ENCODE measurements at places on chromosomes 5 and 9.

- no peak for DNase-seq
Measured at GRCh38 chr5:10360686-10361085, 7.2 kb downstream of the MARCHF6 start.

- DNase-seq, result no peak
Measured at GRCh38 chr5:95841914-95842812, 19.6 kb upstream of the GLRX start.

GRCh38 chr9:109245310-109245897, 75.5 kb downstream of the EPB41L4B start:
- DNase-seq, result no peak

GRCh38 chr5:74107899-74108298, 481.9 kb downstream of the ARHGEF28 start:
- no peak for DNase-seq

DNA sequence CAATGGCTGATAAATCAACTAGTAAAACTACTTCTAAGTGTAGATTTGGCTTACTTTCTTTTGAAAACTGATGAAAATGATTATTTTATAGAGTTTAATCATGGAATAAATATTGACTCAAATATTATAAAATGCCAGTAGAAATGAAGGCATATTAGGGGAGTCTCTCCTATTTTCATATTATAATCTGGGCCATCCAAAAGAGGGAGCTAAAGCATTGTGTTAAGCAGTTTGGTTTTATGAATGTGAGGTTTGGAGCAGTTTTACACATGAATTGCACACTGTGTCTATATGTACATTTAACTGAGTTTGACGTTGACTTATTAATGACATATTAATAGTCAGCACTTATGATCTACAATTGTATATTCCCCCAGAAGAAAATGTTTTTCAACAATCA, 17.4 kb downstream of the CDH9 start:
- DNase-seq, result no peak

DNA sequence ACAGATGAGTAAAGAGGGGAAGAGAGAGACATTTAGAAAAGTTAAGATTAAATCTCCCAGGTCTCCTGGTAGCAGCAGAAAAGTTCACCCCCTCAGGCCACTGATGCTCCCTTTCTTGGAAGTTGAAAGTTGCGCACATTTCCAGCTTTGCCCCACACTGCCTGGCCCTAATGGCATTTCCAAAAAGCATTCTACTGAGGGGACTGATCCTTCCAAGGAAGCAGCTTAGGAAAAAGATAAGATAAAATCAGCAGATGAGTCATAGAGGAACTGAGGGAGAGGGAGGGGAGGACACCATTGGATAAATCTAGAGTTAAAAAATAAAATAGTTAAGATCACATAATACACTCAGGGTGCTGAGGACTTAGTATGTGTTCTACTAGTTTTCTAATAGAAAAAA, 67.6 kb upstream of the SLC12A2 start:
- DNase-seq, result no peak

GRCh38 chr5:154298065-154298464, 107.5 kb downstream of the GALNT10 start:
- DNase-seq, result no peak

DNA sequence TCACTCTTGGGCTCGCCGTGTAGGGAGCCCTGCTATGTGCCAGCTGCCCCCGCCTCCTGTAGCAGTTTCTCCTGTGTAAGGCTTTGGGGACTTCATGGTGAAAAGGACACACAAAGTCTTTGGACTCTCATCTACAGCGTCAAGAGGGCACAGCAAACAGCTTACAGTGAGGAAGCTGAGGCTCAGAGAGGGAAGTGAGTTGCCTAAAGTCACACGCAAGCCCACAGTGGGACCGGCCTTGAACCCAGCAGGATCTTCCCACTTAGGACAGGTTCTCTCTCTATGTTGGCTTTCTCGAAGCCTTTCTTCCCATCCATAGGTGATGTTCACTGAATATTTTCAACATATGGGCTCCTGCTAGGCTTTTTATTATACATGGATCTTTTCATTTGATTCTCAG, 9.8 kb upstream of the PRRX2 start:
- DNase-seq, result no peak

Data from CD4-positive, alpha-beta T cell treated with Interleukin-10 for 1 hour (primary cell).